Pancreas (tissue), 10 donors: ENCODE measurements at places on chromosomes 6 and 20. TPM values are rescaled to one million over a fixed set of nuclear protein-coding genes. Genes with fewer than 3 reads are reported as not detected.

GRCh38 chr6:93318121-93318520 lies 101.2 kb downstream of the EPHA7 start:
- no peaks in the 10 kb centered on the region for H3K4me1 ChIP-seq
- DNase-seq = no peak
- H3K27ac ChIP-seq = no peak overlapping the region
- no peaks in the 10 kb centered on the region for H3K27me3 ChIP-seq
- no peak overlapping the region for H3K4me3 ChIP-seq

DNA sequence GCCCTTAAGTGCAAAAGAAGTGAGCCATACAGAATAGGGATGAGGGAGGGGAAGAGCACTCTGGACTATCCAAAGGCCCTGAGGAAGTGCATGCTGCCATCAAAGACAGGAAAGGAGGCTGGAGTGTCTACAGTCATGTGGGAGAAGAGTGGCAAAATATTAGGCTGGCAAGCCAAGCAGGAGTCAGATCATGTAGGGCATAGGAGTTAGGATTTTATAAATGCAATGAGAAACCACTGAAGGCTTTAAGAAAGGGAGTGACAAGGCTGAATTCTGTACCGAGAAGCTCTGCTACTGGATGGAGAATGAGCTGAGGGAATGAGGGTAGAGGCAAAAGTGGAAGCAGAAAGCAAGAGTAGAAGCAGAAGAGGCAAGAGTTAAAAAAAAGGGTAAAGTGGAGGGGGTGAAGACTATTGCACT lies 2.3 kb downstream of the ZSCAN31 start:
- no peaks in the 10 kb centered on the region for H3K4me1 ChIP-seq
- no peak overlapping the region for H3K27ac ChIP-seq
- no peak for DNase-seq
- no peaks in the 10 kb centered on the region for H3K27me3 ChIP-seq

DNA sequence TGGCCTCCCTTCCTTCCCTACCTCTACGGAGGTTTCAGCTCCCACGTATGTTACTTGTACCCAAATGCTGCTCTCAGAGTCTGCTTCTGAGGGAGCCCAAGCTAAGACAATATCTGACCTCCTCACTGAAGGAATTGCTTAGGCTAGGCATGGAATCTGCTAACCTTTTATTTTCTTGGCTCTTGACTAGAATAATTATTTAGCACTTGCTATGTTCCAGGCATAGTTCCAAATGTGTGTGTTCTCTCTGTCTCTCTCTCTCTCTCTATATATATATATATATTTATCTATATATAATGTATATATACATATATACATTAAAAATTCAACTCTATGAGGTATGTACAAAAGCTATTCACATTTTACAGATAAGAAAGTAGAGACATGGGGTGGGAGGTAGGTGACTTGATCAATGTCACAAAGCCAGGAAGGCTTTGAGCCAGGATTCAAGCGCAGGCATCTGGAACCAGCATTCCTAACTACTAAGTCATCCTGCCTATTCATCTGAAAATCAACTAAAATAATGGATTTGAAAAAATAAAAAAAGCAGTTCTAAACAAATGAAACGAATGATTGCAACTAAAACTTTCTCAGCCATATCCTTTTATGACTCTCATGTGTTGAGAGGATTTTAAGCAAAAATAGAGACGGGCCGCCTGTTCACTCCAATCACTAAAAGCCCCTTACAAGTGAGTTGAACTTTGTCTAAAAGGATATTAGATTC lies 189.7 kb upstream of the JAG1 start:
- H3K27ac ChIP-seq = peak overlapping the region; percentile 58
- no peaks in the 10 kb centered on the region for H3K27me3 ChIP-seq
- H3K4me3 ChIP-seq = no peak overlapping the region

- H3K27ac ChIP-seq = no peak overlapping the region
- no peak for DNase-seq
- H3K36me3 ChIP-seq = no peaks in the 10 kb centered on the region
- H3K4me3 ChIP-seq = no peak overlapping the region
These were observed 318.6 kb upstream of the PTCHD4 start for GRCh38 chr6:48429610-48430009.

- H3K27me3 ChIP-seq = no peaks in the 10 kb centered on the region
- no peak overlapping the region for H3K4me3 ChIP-seq
- no peak for DNase-seq
- H3K27ac ChIP-seq = no peak overlapping the region
- no peaks in the 10 kb centered on the region for H3K36me3 ChIP-seq
- H3K4me1 ChIP-seq = no peaks in the 10 kb centered on the region
These were observed 266.6 kb downstream of the COL12A1 start for GRCh38 chr6:74939151-74939708.

- H3K4me1 ChIP-seq = peaks cover 11% of the 10 kb centered on the region
- H3K36me3 ChIP-seq = no peaks in the 10 kb centered on the region
- no peak overlapping the region for H3K4me3 ChIP-seq
These were observed 19.3 kb downstream of the JARID2 start for GRCh38 chr6:15264902-15265761.

- no peak overlapping the region for H3K27ac ChIP-seq
- no peak overlapping the region for H3K4me3 ChIP-seq
- H3K27me3 ChIP-seq = no peaks in the 10 kb centered on the region
These were observed 112.0 kb upstream of the CBLN4 start for GRCh38 chr20:56117350-56117749.

DNA sequence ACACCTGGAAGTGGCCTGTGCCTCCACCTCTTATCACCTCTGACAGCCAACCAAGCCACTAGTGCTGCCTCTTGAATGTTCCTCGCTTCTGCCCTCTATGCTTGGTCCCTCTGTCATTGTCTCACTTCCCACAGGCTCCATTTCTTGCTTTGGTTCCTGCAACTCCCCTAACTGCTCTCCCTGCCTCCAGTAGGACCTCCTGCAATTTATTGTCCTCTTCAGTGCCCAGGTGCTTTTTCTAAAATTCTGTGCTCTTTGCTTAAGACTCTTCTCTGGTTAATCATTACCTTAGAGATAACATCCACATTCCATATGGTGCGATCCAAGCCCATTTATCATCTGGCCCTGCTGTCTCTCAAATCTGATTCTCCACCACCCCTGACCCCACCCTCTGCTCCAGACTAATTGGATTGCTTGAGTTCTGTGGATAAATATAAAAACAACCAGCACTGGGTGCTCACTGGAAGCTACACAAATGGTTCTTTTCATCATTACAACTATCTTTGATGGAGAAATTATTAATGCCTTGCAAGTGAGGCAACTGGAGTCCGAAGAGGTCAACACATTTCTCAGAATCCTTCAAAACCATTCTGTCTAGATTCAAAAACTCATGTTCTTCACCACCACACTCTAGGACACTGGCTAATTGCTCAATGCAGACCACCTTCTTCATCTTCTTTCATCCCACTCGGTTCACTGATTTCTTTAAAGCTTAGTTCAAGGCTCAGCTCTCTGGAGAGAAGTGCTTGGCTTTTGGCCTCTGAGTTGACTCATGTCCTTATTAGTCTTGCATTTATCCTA lies 47.2 kb downstream of the FOXA2 start:
- H3K4me3 ChIP-seq = no peak overlapping the region
- DNase-seq = no peak
- no peaks in the 10 kb centered on the region for H3K36me3 ChIP-seq
- H3K27ac ChIP-seq = no peak overlapping the region
- H3K4me1 ChIP-seq = peaks cover 6% of the 10 kb centered on the region

NCOA5 gene
- 11.3 TPM for total RNA-seq

HLA-DQB1 gene
- total RNA-seq = 3.3 TPM

CALHM6 gene
- not detected for total RNA-seq
